ENCODE measurements at places on chromosomes 1 and 21. TPM values are rescaled to one million over a fixed set of nuclear protein-coding genes. Genes with fewer than 3 reads are reported as not detected.
A peak's percentile ranks its signal among the peaks of the same experiment; 100 is the strongest.

The ZNF683 gene
- not detected for total RNA-seq

The BEND5 gene
- 3.5 TPM for total RNA-seq

The ACKR1 gene
- 15.2 TPM for total RNA-seq

- no peak overlapping the region for H3K27ac ChIP-seq
- no peaks in the 10 kb centered on the region for H3K36me3 ChIP-seq
- H3K4me1 ChIP-seq: no peaks in the 10 kb centered on the region
- DNase-seq: no peak
- H3K27me3 ChIP-seq: peaks cover 3% of the 10 kb centered on the region
Measured at GRCh38 chr1:2468041-2468472, 8.0 kb upstream of the PLCH2 start.

The PRKAB2 gene
- 50.8 TPM for total RNA-seq

- DNase-seq: no peak
- no peaks in the 10 kb centered on the region for H3K4me1 ChIP-seq
- no peaks in the 10 kb centered on the region for H3K36me3 ChIP-seq
- H3K4me3 ChIP-seq: no peak overlapping the region
- H3K27me3 ChIP-seq: no peaks in the 10 kb centered on the region
- no peak overlapping the region for H3K27ac ChIP-seq
Measured at GRCh38 chr1:181456551-181456950, 26.8 kb upstream of the CACNA1E start.

- H3K27me3 ChIP-seq: no peaks in the 10 kb centered on the region
- no peak for DNase-seq
- H3K4me3 ChIP-seq: no peak overlapping the region
- H3K36me3 ChIP-seq: no peaks in the 10 kb centered on the region
- no peak overlapping the region for H3K27ac ChIP-seq
Measured at GRCh38 chr1:64308866-64309265, 105.4 kb downstream of the UBE2U start.

GRCh38 chr1:1281533-1282321 lies 1.5 kb downstream of the SCNN1D start:
- no peak overlapping the region for H3K4me3 ChIP-seq
- peak; percentile 50 for DNase-seq
- no peaks in the 10 kb centered on the region for H3K4me1 ChIP-seq
- no peaks in the 10 kb centered on the region for H3K36me3 ChIP-seq
- no peaks in the 10 kb centered on the region for H3K27me3 ChIP-seq
- H3K27ac ChIP-seq: no peak overlapping the region

The HES3 gene
- total RNA-seq: not detected

GRCh38 chr1:54497338-54497737 lies 50.7 kb upstream of the ACOT11 start:
- no peak overlapping the region for H3K27ac ChIP-seq
- DNase-seq: no peak
- no peaks in the 10 kb centered on the region for H3K4me1 ChIP-seq

The SMIM1 gene
- total RNA-seq: 1.3 TPM

- H3K27me3 ChIP-seq: no peaks in the 10 kb centered on the region
- no peak overlapping the region for H3K27ac ChIP-seq
- H3K4me1 ChIP-seq: no peaks in the 10 kb centered on the region
- no peak for DNase-seq
- H3K4me3 ChIP-seq: no peak overlapping the region
Measured at GRCh38 chr1:7258589-7259135, 473.4 kb downstream of the CAMTA1 start.

The FCRL4 gene
- total RNA-seq: not detected

The LHX8 gene
- not detected for total RNA-seq

The POU3F1 gene
- 0.12 TPM for total RNA-seq

GRCh38 chr1:248696774-248697173 lies 5.8 kb downstream of the OR14I1 start:
- no peak for DNase-seq
- H3K4me3 ChIP-seq: no peak overlapping the region
- H3K36me3 ChIP-seq: no peaks in the 10 kb centered on the region
- no peak overlapping the region for H3K27ac ChIP-seq
- H3K27me3 ChIP-seq: no peaks in the 10 kb centered on the region
- no peaks in the 10 kb centered on the region for H3K4me1 ChIP-seq

DNA sequence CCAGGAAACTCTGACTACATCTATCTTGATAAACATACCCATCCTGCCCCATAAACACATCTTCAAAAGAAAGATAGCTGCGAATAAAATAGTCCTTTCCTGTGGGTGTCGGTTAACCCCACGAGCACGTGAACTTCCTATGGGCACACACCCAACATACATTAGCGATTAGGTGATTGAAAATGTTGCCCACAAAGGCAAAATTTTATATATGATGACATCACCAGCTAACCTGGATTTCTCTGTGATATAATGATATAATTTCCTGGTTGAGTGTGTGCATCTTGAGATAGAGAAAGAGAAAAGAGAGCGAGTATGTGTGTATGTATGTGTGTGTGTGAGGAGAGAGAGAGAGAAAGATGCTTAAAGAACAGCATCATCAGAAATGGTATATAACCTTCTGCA lies 296.1 kb downstream of the PTPRC start:
- H3K4me3 ChIP-seq: peak overlapping the region; percentile 67
- H3K27ac ChIP-seq: no peak overlapping the region
- no peaks in the 10 kb centered on the region for H3K27me3 ChIP-seq
- peaks cover 12% of the 10 kb centered on the region for H3K4me1 ChIP-seq

GRCh38 chr1:9080705-9081291 lies 11.4 kb upstream of the SLC2A5 start:
- DNase-seq: no peak
- H3K27ac ChIP-seq: no peak overlapping the region
- no peak overlapping the region for H3K4me3 ChIP-seq
- H3K27me3 ChIP-seq: no peaks in the 10 kb centered on the region
- no peaks in the 10 kb centered on the region for H3K4me1 ChIP-seq
- H3K36me3 ChIP-seq: no peaks in the 10 kb centered on the region

The S1PR1 gene
- 22.9 TPM for total RNA-seq

All from psoas muscle (tissue), 8 donors.